T1000 (cell line): ENCODE measurements at places on chromosomes 6 and 20.

- no peak for DNase-seq
Measured at GRCh38 chr20:50521221-50522052, 11.3 kb downstream of the PTPN1 start.

- no peak for DNase-seq
Measured at GRCh38 chr20:18653736-18654447, 66.0 kb downstream of the DTD1 start.

DNA sequence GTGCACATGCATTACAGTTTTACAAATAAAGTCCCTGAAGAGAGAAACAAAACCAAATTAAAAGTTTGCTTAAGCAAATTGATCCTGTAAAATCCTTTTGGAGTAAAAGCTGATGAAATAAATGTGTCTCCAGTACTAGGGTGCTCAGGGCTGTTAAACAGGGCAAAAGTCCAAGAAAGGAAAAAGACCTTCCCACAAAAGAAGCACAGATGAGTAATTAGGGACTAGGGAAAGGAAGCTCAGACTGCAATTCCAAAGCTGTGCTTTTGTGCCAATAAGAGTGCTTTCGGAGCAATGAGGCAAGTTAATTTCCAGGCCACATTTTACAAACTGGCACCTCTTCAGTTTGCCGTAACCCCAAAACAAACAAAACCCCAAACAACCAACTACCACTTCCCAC lies 10.4 kb upstream of the RNF182 start:
- DNase-seq = no peak

DNA sequence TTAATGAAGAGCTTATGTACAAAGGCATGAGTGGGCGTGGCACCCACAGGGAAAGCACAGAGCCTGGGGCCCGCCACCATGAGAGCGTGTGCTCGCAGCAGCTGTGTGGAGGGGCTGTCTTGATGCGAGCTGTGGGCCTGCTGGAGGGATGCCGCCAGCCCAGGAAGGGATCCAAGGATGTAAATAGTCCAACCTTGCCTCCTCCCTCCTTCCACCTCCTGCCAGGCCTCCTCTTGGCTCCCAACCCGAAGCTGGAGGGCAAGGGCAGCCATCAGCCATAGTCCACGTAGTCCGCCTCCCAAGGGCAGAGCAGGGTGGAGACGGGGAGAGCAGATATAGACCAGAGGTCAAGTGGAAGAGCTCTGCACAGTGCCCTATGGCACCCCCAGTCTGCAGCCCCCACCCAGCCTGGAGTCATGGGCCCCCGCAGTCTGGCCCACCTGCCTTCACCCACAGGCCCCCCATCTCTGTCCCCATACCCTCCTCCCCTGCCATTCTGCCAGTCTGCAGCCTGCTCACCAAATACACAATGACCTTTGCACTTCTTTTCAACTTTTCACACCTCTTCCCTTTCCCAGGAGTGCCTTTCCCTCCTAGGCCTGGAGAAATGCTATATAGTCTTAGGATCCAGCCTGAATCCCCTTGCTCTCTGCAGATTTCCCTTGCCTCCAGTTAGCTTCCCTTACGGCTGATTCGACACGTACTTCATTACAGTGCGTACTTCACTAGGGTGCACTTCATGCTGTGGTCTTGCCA lies 77.1 kb downstream of the SHLD1 start:
- no peak for DNase-seq

GRCh38 chr20:63578224-63579016 lies 4.4 kb upstream of the HELZ2 start:
- DNase-seq = no peak

DNA sequence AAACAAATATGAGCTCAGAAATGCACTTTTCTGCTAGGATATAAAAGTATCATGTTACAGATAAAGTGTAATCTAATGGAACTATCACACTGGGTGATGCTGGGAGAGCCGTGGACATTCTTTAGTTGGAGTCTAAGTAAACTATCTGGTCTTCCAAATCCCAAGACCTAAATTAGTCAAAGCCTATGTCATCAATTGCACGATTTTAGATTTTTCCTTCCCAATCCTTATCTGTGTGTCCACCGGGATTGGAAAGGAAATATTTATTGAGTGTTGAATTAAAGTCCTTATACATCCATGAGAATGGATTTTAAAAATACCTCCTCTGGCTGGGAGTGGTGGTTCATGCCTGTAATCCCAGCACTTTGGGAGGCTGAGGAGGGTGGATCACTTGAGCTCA lies 19.6 kb upstream of the MRAP2 start:
- DNase-seq = no peak

GRCh38 chr6:135226537-135226936 lies 45.4 kb downstream of the MYB start:
- no peak for DNase-seq

DNA sequence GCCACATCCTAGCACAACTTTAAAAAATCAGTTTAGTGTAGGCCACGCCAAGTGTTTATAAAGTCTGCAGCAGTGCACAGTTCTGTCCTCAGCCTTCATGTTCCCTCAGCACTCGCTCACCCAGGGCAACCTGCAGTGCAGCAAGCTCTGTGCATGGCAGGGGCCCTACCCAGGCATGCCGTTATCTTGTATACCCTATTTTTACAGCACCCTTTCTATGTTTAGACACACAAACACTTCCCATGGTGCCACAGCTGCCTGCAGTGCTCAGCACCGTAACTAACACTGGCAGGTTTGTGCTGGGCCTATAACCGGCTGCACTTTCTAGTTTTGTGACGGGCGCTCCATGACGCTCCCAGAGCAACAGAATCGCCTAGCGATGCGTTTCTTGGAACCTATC lies 43.8 kb downstream of the ZBTB46 start:
- DNase-seq = no peak

GRCh38 chr6:94227741-94228140 lies 808.4 kb upstream of the EPHA7 start:
- DNase-seq = no peak

DNA sequence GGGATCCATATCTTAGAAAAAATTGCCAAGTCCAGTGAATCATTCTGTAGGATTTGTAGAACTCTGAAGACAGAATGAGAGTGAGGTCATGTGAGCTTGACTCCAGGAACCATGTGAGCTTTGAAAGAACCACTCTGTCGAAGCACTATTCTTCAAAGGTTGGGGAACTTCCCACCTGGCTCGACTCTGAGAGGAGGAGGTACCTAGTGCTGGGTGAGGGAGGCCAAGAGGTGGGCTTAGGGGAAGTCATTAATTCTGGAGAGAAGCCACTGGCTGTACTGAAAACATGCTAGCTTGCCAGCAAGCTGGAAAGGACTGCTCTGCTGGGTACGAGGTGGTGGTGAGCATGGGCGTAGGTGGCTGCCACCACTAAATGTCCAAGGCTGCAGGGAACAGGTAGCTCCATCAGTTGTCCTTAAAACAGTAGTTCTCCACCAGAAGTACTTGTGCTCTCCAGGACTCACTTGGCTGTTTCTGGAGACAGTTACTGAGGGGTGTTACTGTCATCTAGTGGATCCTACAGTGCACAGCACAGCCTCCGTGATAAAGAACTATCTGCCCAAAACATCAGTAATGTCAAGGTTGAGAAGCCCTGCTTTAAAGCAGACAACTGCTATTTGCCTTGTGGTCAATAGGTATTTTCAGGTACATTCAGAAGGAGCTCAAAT lies 34.7 kb upstream of the SYNJ2 start:
- no peak for DNase-seq

- no peak for DNase-seq
Measured at GRCh38 chr6:140226637-140227036, 852.2 kb upstream of the CITED2 start.

GRCh38 chr20:37327748-37328147 lies 18.2 kb upstream of the SRC start:
- DNase-seq = no peak

- no peak for DNase-seq
Measured at GRCh38 chr20:682123-682522, 6.5 kb upstream of the SCRT2 start.

- DNase-seq = no peak
Measured at GRCh38 chr6:167710363-167710920, 116.3 kb upstream of the AFDN start.

DNA sequence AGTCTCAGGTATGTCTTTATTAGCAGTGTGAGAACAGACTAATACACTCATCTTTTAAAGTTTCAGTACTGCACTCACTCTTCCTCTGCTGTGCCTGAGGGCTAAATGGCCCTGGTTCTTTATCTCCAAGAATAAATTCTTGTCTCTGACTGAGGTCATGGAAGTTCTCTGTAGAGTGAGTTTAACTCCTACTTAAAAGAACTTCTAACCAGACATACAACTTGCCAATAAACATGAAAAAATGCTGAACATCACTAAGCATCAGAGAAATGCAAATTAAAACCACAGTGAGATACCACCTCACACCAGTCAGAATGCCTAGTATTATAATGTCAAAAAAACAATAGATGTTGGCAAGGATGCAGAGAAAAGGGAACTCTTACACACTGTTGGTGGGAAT lies 73.6 kb downstream of the ADAT2 start:
- no peak for DNase-seq

DNA sequence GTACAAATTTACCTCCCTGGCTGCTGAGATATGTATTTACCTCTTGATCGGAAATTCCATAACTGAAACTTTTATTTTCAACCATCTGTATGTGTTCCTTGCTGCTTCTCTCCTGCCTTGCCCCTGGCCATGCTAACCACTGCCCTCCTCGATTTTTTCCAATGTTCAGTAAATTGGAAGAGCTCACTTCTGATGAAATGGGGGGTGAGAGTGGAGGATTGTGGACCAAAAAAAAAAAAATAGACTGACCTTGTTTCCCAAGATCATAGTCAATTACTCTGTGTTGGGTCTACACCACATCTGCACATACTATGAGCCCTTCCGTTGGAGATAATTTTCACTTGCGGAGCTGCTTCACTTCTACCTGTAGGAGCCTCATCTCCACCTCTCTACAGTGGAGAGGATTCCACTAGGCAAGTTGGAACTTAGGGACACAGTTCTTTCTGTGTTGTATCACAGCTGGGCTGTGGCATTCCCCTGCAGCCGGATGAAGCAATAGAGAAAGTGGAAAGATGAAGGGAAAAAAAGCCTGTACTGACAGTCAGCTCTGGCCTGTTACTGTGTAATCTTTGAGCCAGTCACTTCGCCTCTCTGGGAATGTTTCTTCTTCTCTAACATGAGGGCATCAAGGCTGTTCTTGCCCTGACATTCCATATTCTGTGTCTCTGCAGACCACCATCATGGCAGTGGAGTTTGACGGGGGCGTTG lies 1.6 kb downstream of the PSMB9 start:
- no peak for DNase-seq

DNA sequence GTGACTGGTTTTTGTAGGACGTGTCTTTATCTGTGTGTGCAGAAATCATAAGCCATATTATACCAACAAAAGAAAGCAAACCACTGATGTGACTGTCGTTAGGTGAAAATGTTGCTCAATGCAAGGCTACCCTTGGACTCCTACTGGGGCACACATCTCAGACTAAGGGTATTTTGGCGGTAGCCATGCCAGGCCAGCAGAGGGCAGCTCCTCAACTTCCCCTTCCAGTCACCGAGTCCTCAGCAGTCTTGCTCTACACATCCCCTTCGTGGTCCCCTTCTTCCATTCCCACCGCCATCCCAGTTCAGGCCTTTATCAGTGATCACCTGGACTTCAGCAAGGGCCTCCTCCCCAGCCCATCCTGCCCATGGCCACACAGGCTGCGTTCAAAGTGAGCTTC lies 113.7 kb upstream of the GGTLC1 start:
- DNase-seq = no peak

GRCh38 chr6:53735896-53736295 lies 58.9 kb upstream of the LRRC1 start:
- DNase-seq = no peak

- DNase-seq = no peak
Measured at GRCh38 chr6:21323577-21323976, 270.0 kb upstream of the SOX4 start.

DNA sequence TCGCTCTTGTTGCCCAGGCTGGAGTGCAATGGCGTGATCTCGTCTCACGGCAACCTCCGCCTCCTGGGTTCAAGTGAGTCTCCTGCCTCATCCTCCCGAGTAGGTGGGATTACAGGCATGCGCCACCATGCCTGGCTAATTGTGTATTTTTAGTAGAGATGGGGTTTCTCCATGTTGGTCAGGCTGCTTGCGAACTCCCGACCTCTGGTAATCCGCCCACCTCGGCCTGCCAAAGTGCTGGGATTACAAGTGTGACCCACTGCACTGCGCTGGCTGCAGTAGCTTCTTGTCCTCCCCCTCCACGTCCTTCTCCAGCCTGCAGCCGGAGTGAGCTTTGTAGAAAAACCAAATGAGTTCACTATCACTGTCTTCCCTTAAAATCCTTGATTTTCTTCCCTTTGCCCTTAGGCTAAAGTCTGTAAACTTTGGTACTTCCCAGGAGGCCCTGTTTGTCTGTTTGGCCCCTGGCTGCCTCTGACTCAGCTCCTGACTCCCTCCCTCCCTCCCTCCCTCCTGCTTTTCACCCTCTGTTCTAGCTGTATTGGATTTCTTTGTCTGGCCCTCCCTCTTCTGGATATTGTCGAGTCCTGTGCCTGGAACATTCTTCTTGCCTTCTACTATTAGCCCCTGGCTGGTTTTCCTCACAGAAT lies 12.9 kb downstream of the PARD6B start:
- DNase-seq = peak; percentile 91

GRCh38 chr6:11410539-11411307 lies 126.8 kb upstream of the TMEM170B start:
- no peak for DNase-seq

DNA sequence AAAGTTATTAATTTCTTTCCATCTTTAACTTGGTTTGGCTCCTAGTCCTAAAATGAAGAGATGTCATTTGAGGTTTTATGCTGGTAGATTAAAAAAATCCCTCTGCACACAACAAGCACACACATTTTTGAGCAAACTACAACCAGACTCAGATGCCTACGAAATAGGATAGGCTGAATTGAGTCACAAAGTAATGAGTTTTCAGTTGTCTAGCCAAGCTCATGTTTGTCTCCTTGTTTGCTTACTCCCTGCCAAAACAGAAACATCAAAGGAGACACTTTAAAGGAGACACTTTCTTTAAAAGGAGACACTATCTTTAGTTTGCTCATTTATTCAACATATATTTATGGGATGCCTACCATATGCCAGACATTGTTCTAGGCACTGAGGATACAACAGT lies 56.2 kb downstream of the TPBG start:
- DNase-seq = no peak

DNA sequence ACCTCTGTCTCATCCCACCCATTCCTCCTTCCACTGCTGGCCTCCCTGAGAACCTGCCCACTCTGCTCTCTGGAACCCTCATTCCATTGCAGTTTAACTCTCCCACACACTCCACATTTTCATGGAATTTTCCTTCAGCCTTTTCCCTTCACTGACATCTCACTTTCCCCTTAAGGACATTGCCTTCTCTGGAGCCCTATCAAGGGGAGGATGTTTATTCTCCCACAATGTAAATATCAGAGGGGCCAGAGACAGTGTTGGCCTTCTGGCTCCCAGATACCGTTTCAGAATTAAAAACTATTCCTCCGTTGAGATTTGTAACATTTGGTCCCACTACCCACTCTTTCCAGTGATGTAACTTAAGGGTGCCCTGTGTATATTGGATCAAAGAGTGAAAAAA lies 199.5 kb upstream of the KCNK16 start:
- DNase-seq = no peak

GRCh38 chr20:21706261-21707195 lies 1.1 kb downstream of the PAX1 start:
- DNase-seq = no peak

- no peak for DNase-seq
Measured at GRCh38 chr6:43302126-43302525, 4.1 kb downstream of the SLC22A7 start.
